Cortex of kidney (tissue), 1 donor: ENCODE measurements at places on chromosomes 2 and 18.

DNA sequence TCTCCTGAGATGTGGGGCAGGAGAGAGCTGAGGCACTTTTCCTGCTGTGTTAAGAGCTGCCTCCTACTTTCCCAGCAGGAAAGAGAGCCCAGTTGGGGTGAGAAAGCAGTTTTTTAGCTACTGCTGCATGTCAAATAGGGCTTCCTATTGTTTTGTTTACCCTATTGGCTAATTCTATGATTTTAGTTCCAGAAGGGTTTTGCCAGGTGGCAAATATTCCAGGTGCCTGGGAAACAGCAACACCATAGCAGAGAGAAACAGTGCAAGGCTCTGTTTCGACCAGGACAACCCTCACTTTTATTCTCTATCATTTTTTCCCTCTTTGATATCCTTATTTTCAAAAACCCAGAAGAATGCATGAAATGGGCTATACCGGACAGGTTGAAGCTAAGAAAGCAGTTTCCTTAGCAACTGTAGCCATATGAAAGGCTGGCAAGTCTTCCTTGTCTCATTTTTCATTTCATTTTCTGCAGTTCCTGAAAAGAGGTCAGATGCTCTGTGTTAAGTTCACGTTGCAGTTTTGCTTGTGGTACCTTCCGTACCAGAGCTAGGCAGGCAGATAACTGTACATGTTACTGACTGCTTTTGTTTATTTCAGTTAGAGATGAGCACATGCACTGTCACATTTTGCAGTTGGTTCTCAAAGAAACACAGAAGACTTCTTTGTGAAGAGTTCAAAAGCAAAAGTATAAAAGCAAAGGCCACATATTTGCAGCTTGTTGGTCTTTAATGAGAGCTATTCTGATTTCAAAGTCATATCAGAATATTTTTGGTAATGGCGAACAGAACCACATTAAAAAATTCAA lies 84.8 kb downstream of the AQP4 start:
- DNase-seq, result no peak

DNA sequence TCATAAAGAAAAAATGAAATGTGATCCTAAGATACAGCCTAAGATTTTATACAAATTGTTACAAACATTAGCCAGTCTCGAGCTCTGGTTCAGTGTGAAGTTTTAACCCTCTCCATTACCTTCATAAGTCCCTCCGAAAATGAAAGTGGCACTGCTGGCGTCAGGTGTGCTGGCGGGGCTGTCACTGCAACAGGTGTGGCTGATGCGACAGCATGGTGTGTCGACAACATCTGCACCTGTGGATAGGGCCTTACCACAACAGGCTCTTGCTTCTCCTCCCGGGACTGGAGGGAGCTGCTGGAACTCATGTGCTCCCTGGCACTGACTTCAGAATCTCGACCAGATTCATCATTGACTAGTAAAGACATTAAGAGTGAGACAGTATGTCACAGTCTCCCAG lies 10.3 kb downstream of the SAP130 start:
- DNase-seq, result no peak

GRCh38 chr2:228548230-228548629 lies 366.7 kb upstream of the SPHKAP start:
- no peak for DNase-seq

DNA sequence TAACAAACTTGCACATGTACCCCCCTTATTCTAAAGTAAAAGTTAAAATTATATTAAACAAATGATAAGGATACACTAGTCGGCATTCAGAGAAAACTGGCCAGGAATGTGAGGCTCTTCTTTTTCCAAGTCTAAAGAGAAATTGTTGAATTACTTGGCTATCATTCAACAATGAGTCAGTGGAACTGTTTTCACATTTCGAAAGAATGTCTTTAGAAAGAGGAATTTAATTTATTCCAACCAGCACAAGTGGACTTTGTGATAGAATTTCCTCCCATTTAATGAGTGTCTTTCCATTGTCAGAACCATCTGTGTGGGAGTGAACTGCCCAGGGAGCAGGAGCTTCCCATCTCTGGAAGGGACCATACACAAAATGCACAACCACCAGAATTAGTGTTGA lies 792.2 kb downstream of the EPHA4 start:
- DNase-seq, result no peak

- no peak for DNase-seq
Observed at GRCh38 chr2:175080479-175080878, 75.3 kb upstream of the CHN1 start.

GRCh38 chr2:232871835-232872736 lies 2.0 kb downstream of the SNORC start:
- DNase-seq, result no peak

- no peak for DNase-seq
Observed at GRCh38 chr2:124018890-124019289, 6.2 kb upstream of the CNTNAP5 start.

- no peak for DNase-seq
Observed at GRCh38 chr18:13793819-13794218, 30.1 kb upstream of the MC5R start.

DNA sequence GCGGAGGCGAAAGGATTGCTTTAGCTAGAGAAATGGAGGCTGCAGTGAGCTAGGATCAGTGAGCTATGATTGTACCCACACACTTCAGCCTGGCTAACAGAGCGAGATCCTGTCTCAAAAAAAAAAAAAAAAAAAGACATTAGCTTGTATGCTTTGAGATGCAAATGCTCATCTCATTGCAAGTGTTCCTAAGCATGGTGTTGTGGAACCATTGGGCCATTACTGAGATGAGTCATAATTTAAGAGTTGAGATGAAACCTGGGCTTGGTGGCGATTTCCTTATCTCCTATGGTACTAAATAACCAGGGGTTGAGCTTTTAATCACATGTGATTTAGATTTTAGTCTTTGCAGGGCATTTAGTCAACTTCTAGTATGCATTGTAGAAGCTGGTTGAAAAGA lies 2.2 kb downstream of the PLEKHA3 start:
- DNase-seq, result no peak

DNA sequence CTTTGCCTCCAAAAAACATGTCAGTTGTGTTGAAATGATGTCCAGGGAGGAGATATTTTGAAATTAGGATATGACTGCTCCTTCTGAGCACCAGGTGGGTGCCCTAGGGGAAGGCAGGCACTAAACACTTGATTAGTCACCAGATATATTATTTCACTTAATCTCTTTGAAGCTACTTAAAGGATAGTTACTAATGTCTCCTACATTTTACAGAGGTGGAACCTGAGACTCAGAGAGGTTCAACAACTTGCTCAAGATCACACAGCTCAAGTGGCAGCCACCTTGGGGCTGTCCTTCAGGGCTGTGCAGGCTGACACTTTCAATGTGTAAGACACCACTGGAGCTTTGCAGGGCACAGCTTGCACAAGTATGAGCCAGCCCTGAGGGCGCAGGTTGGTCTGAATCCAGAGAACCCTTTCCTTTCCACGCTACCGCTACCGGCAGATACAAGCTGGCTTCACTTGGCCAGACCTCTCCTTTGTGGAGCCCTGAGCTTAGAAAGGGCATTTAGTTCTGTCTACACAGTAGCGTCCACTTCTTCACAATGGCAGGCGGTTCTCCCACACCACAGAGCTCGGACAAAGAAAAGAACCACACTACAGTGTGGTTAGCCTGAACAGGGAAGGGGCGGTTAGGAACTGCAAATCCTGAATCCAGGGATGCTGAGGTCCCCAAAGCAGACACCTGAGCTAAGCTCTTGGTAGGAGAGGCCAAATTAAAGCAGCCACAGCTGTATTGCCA lies 16.4 kb downstream of the ALPK2 start:
- DNase-seq, result no peak

- no peak for DNase-seq
Observed at GRCh38 chr2:55311444-55311870, 42.4 kb upstream of the MTIF2 start.

- DNase-seq, result no peak
Observed at GRCh38 chr2:199798831-199799580, 52.0 kb downstream of the FTCDNL1 start.

- no peak for DNase-seq
Observed at GRCh38 chr2:96245609-96246390, 20.0 kb downstream of the TMEM127 start.

DNA sequence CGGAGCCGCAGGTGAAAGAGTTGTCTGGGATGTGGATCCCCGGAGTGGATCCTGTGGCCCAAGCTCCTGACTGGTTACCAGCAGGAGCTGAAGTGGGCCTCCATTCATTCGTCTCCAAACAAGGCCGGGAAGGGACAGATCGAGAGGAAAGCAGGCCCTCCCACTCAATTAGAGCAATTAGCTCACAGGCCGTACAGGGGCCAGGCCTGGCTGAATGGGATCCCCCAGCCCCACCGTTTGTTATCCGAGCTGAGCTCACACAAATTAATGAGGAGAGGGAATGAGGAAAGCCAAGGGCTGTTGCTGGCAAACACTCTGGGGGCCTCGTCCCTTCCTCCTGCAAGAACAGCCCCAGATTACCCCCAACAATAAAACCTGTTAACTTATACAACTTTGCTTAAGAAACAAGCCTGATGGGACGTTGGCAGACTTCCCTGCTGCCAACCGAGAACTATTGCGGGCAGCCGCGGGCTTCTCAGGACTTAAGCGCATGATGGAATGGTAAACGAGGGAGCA lies 338.0 kb downstream of the BCL11A start:
- no peak for DNase-seq

DNA sequence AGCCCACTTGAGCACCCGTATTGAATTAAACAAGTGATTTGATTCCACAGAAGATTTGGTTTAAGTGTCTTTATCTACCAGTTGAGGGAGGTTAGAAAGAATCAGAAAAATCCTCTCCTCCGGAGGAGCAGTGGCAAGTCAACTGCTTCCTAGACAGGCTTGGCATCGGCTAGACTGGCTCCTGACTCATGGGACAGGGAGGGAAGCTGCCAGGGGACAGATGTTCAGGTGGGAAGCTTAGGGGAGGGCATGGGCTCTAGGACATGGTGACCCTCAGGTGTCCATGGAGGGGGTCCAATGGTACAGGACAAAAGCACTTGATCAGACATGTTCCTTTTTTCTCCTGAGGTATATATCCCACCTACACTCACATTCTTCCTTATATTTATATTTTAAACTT lies 119.3 kb upstream of the IL1R2 start:
- no peak for DNase-seq

GRCh38 chr2:27915191-27915590 lies 24.7 kb downstream of the BABAM2 start:
- DNase-seq, result no peak

DNA sequence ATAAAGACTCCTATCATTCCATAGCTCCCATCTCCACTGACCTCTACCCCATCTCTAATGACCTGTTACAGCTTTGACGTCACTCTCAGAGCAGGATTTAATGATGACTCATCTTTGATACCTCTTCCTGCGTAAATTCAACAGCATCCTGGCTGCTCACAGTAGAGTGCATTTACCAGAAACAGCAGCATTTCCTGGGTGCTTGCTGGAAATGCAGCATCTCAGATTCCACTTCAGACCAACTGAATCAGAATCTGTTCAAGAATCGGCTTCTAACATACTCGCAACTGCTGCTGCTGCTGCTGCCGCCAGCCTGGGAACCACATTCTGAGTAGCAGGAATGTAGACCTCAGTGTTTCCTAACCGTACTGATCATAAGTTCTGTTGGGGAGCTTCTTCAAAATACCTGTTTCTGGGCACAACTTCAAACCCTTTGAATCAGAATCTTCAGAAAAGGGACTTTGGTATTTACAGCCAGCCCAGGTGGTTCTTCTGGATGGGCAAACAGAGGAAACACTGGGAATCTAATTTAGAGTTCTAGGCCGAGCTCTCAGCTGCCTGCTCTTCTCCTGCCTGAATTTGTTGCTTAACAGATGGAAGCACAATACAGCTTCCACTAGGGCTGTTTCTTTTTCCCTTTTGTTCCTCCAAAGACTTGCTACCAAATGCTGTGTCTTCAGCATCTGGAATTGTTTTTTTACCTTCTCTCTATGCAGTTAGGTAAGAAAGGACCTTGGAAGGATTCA lies 241.4 kb downstream of the NCKAP5 start:
- no peak for DNase-seq

GRCh38 chr18:77679869-77680268 lies 430.2 kb downstream of the GALR1 start:
- DNase-seq, result no peak

- no peak for DNase-seq
Observed at GRCh38 chr2:75130171-75130570, 69.1 kb downstream of the TACR1 start.

GRCh38 chr2:38997781-38998180 lies 108.1 kb downstream of the ARHGEF33 start:
- DNase-seq, result no peak

GRCh38 chr2:58688813-58689212 lies 447.7 kb upstream of the FANCL start:
- no peak for DNase-seq

GRCh38 chr2:211114826-211115455 lies 558.5 kb downstream of the CPS1 start:
- no peak for DNase-seq

GRCh38 chr2:121167411-121167810 lies 117.6 kb downstream of the TFCP2L1 start:
- no peak for DNase-seq

DNA sequence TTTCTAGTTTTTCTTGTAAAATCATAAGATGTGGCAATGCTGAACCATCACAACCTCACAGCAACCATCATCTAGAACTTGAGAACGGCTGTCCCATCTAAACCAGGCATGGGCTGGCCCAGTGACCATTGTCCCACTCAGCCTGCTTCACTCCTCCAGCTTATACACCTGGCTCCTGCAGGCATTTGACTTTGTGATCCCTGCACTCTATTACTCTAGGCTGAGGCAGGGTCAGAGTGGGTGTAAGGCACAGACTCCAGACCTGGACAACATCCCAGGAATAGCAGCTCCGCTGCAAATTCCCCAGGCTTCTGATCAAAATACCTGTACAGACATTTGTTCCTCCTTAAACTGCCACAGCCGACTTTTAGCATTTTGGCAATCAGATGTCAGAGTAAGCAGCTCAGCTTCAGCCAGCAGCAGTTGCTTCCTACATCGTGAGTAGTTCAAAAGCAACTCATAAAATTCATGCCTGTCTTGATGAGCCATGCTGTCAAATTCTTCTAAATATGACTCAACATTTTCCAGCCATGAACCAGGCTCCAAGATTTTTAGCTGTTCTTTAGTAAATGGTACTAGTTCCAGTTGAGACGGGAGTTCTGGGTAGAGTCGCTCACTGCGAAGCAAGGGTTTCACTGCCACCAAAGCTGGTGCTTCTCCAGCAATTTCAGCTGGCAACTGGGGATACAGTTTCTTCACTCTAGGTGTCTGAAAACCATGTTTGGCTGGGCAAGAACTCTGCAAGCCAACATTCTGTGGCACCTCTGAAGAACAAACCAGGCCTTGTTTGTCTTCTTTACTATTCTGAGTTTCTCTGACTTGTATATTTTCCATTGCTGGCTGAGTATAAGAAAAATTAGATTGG lies 12.8 kb downstream of the EPG5 start:
- no peak for DNase-seq

- DNase-seq, result no peak
Observed at GRCh38 chr2:141411419-141411818, 719.4 kb downstream of the LRP1B start.

- no peak for DNase-seq
Observed at GRCh38 chr2:127637725-127638252, 8.2 kb upstream of the GPR17 start.

- DNase-seq, result no peak
Observed at GRCh38 chr2:219010162-219010756, 17.0 kb upstream of the CRYBA2 start.

- no peak for DNase-seq
Observed at GRCh38 chr2:69946351-69947324, 14.8 kb downstream of the ASPRV1 start.
